Left lobe of liver (tissue), 2 donors: ENCODE measurements at places on chromosomes 2 and 18. TPM values are rescaled to one million over a fixed set of nuclear protein-coding genes. Genes with fewer than 3 reads are reported as not detected.

GRCh38 chr2:234679301-234679740 lies 182.4 kb upstream of the ARL4C start:
- DNase-seq, result no peak

GRCh38 chr2:241598061-241598460 lies 38.9 kb downstream of the THAP4 start:
- DNase-seq, result no peak

DNA sequence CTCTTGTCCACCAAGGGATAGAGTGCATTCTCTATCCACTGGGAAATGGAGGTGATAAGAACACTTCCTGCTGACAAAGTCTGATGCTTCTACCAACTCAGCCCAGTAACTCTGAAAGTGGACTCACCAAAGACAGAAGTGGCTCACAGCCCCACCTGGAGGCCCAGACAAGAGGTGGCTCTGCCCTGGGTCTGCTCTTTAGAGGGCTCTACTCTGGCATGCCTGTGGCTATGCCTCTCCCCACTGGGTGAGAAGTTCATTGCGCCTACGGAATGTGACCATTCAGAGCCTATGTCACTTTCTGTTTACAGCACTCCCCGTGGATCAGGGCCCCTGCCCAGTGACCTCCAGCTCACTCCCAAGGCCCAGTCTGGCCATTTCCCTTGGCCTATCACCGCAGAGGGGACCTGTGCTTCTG lies 13.5 kb upstream of the XDH start:
- DNase-seq, result no peak

- no peak for DNase-seq
Measured at GRCh38 chr2:100126201-100126600, 16.2 kb downstream of the AFF3 start.

GRCh38 chr2:11856095-11856494 lies 109.7 kb downstream of the LPIN1 start:
- no peak for DNase-seq

DNA sequence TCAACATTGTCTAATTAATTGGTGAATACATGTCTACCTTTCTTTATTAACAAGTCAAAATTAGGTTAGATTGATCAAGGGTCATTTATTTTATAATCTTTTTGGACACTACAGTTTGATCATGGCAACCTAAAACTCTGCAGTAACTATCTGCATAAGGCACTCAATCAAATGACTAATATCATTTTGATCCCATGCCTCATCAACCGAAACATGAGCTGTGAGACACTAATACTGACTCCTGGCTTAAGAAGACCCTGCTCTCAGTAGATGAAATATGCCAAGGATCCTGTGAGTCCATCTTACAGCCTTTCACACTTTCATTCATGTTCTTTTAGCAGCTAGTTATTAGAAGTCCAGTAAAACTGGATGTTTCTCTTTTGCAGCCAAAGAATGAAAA lies 169.4 kb upstream of the CAVIN2 start:
- no peak for DNase-seq

DNA sequence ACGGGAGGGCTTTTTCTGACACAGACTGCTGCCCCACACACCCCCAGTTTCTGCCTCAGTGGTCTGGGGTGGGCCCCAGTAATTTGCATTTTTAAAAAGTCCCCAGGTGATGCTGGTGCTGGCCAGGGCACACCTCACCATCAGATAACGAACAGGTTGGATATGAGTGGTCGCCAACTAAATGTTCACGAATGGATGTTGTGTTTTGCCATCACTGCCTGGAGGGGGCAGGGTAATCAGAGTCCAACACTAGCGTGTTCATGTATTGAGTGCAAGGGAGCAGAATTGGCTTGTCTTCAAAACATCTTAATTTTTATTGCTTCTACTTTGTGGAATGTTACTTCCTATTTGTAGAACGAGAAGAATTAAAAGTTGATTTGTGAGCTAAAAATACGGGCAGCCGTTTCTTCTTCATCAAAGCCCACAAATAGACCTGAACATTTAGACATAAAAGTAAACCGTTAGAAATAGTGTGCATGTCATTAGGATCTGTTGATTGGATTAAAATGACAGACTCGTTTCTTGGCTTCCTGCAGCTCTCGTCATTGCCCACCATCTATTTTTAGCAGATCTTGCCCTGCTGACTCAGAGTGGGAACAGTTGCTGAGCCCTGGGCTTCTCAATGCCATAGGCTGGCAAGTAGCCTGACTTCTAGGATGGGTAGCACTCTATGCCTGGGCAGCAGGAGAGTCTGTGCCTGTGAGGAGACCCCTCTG lies 45.2 kb downstream of the NCK2 start:
- DNase-seq, result no peak

DNA sequence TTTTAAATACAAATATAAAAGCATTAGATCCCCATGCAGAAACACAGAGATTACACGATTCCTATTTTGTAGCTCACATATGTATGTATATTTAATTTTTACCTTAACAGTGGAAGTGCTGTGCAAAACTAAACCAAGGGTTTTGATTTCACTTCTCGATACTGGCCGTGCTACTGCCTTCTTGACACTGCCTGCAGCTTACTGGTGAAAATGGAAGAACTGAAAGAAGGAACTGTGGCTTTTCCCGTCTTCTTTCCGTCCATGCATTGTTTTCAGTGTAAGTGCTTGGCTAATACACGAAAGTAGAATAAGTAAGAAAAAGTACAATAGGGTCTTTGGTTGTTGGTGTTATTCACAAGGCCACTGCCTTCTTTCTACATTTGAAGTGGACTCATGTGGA lies 129.5 kb downstream of the NDUFA10 start:
- DNase-seq, result no peak

- DNase-seq, result no peak
Measured at GRCh38 chr2:56130463-56131070, 53.2 kb upstream of the CCDC85A start.

GRCh38 chr2:151657667-151658076 lies 76.6 kb downstream of the NEB start:
- no peak for DNase-seq

DNA sequence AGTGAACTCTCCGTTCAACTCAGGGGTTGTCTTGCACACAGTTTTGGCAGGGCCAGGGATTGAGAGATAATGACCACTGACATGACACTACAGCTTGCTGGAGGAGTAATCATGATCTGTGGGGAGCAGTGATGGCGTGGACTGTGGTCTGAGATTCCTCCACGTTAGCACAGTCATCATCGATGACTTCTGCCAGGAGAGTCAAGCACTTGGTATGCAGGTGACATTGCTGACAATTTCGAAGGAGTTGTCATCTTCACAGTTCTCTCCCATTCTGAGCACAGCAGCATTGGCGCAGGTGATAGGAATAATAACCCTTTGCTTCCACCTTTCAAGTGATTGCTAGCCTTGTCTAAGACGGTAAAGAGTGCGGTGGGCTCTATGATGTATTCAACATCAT lies 79.8 kb downstream of the SGPP2 start:
- no peak for DNase-seq

- no peak for DNase-seq
Measured at GRCh38 chr2:197477797-197478196, 21.8 kb downstream of the HSPD1 start.

- DNase-seq, result no peak
Measured at GRCh38 chr2:176902454-176902853, 310.1 kb upstream of the HNRNPA3 start.

GRCh38 chr18:13386891-13387801 lies 168.6 kb downstream of the LDLRAD4 start:
- peak; percentile 28 for DNase-seq

DNA sequence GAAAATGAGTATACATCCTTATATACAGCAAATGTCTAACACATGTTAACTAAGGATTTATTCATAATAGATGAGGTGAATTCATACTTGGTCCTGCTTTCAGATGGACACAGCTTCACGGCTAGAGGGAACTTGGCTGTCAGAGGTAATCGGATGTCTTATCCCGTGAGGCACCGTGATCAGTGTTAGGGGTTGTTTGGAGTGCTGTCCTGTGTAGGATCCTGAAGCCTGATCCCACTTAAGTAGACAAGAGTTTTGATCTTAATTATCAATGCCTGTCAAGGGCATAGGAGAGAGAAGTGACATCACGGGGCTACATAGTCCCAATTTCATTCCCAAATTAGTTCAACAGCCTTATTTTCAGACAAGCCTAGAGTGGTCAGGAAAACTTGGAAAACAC lies 204.6 kb downstream of the RNF144A start:
- DNase-seq, result no peak

- no peak for DNase-seq
Measured at GRCh38 chr18:41660654-41661053, 294.4 kb upstream of the PIK3C3 start.

DNA sequence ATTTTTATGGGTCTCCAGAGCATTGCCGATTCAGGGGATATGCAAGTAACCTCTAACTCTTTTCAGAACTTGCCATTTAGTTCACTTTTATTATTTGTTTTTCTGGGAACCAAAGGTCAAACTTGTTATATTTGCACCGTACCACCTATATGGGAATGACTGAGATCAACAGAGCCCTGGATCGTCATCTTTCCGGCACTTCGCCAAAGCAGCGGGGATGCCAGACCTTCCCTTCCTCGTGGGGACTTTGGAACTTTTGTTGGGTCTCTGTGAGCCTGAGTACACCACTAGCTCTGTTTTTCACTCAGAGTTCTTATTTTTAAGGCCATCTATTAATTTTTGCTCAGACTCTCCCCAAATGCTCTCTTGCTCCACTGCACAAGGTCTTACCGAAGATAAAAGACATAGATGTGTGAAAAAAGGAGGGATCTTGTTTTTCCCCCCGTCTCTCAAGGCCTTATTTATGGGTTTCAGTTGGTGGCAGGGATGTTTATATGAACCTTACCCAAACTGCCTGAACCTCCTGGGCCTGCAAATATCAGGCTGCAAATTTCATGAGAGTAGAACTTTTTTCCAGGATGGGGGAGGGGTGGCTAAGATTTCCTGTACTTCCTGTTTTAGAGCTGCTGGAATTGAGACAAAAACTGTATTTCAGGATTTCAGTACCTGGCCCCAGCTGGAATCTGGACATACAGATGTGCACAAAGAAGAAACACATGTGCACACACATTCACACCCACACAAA lies 350.3 kb downstream of the HRH4 start:
- DNase-seq, result no peak

DNA sequence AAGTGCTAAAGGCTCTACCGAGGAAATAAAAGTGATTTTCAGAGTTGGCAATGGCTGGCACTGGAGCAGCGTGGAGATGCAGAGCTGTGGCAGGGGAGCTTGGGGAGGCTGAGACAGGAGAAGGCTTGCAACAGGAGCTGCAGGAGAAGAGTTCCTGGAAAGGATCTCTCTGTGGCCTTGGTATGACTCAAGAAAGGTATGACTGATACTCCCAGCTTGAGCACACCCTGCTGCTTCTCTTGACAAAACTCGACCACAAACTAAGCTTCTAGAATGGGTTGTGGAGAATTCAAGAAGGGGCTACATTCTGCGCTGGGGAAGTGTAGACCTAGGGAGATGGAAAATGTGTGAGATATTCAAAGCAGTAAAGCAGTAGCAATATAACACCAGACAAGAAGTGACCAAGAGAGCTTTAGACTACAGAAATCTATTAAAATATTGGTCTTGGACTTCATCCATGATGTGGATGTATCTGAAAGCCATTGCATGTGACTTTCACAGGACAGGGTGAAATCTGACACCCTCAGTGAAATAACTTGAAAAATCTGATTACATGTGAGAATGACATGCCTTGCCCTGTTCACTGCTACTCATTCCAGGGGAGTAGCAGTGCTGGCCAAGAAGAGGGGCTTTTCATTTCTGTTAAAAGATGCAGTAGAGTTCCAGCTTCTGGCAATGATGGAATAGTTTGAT lies 41.5 kb downstream of the SUCLG1 start:
- DNase-seq, result no peak

GRCh38 chr18:63868546-63868945 lies 19.0 kb upstream of the SERPINB2 start:
- DNase-seq, result no peak

DNA sequence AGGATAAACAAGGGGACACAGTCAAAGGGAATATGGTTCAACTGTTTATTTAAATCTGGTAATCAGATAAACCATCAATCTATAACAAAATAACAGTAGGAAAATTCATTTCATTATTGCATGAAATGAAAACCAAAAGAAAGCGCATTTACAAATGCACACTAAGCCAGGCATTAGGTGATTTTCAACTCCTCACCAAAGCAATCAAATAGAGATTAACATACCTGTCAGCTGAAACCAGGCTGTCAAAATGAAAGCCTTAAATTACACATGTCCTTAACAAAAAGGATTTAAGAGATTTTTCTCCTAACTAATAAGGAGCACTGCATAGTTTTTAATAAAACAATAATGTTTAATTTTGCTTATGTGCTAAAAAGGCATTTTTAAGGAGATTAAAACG lies 23.0 kb downstream of the STK39 start:
- no peak for DNase-seq

GRCh38 chr18:6024745-6025248 lies 129.5 kb upstream of the TMEM200C start:
- DNase-seq, result no peak

DNA sequence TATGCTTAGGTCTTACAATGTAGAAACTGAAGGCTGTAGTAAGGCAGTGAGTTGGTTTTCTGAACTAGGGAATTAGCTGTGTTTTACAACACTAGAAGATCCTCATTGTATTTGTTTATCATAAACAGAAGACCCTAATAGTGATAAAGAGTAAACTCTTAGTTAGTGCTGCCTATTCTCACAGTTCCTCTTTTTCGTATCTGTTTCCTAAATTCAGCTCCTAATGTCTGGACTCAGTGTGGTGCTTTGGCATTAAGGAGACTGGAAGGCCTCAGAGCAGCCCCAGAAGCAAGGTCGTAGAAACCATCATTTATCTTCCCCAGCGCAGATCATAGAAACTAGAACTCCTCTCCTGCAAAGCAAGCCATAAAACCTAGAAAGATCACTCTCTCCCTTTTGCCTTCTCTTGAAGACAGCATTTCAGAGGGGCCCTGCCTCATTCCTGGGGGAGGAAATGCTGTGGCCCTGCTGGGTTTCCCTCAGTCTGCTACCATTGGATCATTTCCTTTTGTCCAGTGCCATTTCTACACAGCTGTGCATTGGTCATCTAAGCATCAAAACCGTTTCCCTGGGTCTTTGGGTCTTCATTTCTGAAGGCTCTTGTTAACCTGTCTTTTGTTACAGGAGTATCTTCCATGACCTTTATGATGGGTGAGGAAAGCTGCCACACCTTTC lies 4.7 kb downstream of the ACP1 start:
- no peak for DNase-seq

GRCh38 chr2:120762341-120763061 lies 26.8 kb downstream of the GLI2 start:
- DNase-seq, result no peak

GRCh38 chr2:29245742-29246382 lies 130.6 kb downstream of the CLIP4 start:
- no peak for DNase-seq

- DNase-seq, result no peak
Measured at GRCh38 chr18:35478520-35479435, 19.0 kb downstream of the INO80C start.

UBE2E3 gene
- 23.4 TPM for total RNA-seq

RAX gene
- total RNA-seq, result not detected

GALNT3 gene
- total RNA-seq, result 1.1 TPM

CIB4 gene
- not detected for total RNA-seq

ASXL3 gene
- total RNA-seq, result 2.6 TPM

DSEL gene
- 2.5 TPM for total RNA-seq

CPLX4 gene
- not detected for total RNA-seq

CAD gene
- 14.9 TPM for total RNA-seq

MBD5 gene
- 9.8 TPM for total RNA-seq

DNPEP gene
- 37.4 TPM for total RNA-seq

ZFAND2B gene
- total RNA-seq, result 28.6 TPM

DSG4 gene
- not detected for total RNA-seq

CDCA7 gene
- 0.25 TPM for total RNA-seq

SCN3A gene
- total RNA-seq, result not detected

POTEC gene
- not detected for total RNA-seq

DNAJC27 gene
- total RNA-seq, result 1.9 TPM

ANKAR gene
- 3.5 TPM for total RNA-seq

SFT2D3 gene
- total RNA-seq, result 3.7 TPM
